Lung (tissue), 17 donors: ENCODE measurements at places on chromosomes 6 and 20. TPM values are rescaled to one million over a fixed set of nuclear protein-coding genes. Genes with fewer than 3 reads are reported as not detected.

GRCh38 chr6:12075067-12075563 is 63.0 kb downstream of the HIVEP1 start:
- peak; percentile 47 for DNase-seq

GRCh38 chr6:138107078-138107751 is at the start of gene PERP:
TSS of gene PERP (minus strand) at chr6:138107419. CDS start at chr6:138107340, 79 bp downstream.
- peak; percentile 46 for DNase-seq

- DNase-seq = no peak
Measured at GRCh38 chr20:47117773-47118172, 223.1 kb downstream of the EYA2 start.

RBBP8NL gene
- polyA plus RNA-seq = 1.2 TPM

METTL24 gene
- polyA plus RNA-seq = not detected

DNA sequence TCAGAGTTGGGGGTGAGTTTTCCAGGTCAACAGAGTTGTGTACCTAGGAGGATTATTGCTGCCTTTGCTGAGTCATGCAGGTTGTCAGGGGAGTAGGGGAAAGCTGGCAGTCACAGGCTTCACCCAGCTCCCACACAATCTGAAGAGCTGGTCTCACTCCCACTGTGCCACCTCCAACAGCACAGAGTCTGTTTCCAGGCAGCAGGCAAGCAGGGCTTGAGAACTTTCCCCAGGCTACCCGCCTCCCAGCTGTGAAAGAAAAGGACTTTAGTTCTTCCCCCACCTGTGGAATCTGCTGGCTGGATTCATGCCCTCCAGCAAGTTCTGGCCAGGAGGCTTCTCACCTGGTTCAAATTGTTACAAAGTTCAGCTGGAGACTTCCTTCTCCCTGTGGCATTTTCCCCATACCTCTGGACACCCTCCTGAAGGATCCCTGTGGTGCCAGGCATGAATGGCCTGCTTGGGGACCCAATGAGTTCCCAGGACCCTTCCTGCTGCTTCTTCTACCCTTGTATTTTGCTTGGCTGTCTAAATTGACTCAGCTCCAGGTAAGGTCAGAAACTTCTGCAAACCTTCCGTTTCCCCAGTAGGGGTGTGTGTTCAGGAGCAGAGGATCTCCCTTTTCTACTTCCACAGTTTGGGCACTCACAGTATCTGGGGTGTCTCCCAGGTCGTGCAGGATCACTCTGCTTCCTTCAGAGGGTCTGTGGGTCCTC is 378.1 kb upstream of the MAN1A1 start:
- no peak for DNase-seq

PNPLA1 gene
- polyA plus RNA-seq = 0.06 TPM

TRIM10 gene
- polyA plus RNA-seq = 0.06 TPM

OR2H1 gene
- polyA plus RNA-seq = not detected

CALHM5 gene
- 0.41 TPM for polyA plus RNA-seq

- no peak for DNase-seq
Measured at GRCh38 chr6:126293891-126294524, 45.9 kb upstream of the CENPW start.

CLDN20 gene
- polyA plus RNA-seq = not detected

ADGB gene
- 1.4 TPM for polyA plus RNA-seq

DNA sequence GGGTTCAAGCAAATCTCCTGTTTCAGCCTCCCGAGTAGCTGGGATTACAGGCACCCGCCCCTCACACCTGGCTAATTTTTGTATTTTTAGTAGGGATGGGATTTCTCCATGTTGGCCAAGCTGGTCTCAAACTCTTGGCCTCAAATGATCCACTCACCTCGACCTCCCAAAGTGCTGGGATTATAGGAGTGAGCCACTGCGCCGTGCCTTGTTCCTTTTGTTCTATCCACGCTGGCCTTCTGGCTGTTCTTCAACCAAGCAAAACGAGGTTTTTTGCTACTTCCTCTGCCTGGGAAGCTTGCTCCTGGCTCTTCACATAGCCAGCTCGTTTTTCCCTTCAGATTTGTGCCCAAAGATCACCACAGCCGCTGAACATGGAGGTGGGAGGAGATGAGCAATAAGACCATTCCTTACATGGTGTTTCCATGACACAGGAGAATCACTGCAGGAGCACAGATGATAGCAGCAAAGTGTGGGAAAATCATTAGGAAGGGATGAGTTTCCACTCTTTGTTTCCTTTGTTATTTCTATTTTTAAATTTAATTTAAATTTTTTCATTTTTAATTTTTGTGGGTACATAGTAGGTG is 201.0 kb upstream of the ZNF217 start:
- DNase-seq = no peak

- no peak for DNase-seq
Measured at GRCh38 chr6:121557146-121557940, 121.9 kb downstream of the GJA1 start.

GRCh38 chr20:13671916-13672378 is 33.2 kb upstream of the TASP1 start:
- DNase-seq = no peak

R3HDML gene
- polyA plus RNA-seq = not detected

FKBP1C gene
- polyA plus RNA-seq = 2.5 TPM

DNA sequence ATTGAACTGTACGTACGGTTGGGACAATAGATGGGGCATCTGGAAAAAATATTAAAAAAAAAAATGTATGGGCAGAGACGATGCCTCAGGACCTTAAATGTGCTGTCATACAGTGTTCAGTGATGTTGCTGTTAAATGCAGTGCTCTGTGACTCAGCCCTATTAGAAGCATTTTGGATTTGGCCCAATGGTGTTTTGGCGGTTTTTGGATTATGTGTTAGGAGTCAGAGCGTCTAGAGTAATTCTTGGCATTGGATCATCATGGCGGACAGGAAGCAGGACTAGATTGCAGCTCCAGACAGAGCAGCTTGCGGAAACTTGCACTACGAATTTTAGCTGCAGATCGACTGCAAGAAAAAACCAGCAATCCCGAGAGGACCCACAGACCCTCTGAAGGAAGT is 280.0 kb downstream of the SOX4 start:
- peak; percentile 98 for DNase-seq

DNA sequence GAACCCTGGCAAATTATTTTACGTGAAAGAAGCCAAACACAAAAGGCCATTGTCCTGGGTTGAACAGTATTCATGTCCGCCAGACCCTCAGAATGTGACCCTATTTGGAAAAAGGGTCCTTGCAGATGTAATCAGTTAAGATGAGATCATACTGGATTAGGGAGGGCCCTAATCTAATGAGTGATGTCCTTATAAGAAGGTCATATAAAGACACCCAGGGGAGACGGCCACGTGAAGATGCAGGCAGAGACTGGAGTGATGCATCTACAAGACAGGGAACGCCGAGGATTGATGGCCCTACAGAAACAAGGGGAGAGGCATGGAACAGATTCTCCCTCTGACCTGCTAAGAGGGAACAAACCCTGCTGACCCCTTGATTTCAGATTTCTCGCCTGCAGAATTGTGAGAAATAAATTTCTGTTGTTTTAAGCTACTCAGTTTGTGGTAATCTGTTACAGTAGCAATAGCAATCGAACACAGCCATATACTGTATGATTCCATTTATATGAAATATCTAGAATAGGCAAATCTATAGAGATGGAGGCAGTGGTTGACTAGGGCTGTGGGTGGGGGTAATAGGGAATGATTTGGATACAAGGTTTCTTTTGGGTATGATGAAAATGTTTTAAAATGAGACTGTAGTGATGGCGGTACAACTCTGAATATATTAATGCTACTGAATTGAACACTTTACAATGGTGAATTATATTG is 132.9 kb upstream of the NUP153 start:
- DNase-seq = no peak

FAM209B gene
- polyA plus RNA-seq = 1.3 TPM

- DNase-seq = peak; percentile 29
Measured at GRCh38 chr6:116328528-116328903, 42.2 kb upstream of the DSE start.

- no peak for DNase-seq
Measured at GRCh38 chr20:53071833-53072232, 99.7 kb downstream of the TSHZ2 start.

- no peak for DNase-seq
Measured at GRCh38 chr6:37110500-37111461, 59.2 kb upstream of the PIM1 start.

DNA sequence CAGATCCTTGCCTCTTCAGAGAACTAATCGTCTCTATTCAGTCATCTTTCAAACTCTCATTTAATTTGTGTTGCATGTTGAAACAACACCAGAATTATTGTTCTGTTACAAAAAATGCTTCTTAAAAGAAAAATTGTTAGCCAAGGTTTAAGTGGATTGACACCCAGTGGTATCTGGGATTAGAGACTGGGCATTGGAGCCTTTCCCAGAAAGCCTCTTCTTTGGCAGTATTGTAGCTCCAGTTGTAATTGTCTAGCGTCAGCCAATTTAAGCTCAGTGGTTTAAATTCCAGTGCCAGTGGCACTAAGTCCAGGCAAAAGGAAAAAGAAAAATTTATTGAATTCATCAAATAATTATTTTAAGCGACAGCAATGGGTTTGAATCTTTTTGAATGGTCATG is 801 bp downstream of the CCDC28A start:
- DNase-seq = peak; percentile 26

GRCh38 chr6:604579-604978 is 52.3 kb downstream of the HUS1B start:
- DNase-seq = no peak

MROH8 gene
- 0.84 TPM for polyA plus RNA-seq

PXDC1 gene
- 53.8 TPM for polyA plus RNA-seq

DNA sequence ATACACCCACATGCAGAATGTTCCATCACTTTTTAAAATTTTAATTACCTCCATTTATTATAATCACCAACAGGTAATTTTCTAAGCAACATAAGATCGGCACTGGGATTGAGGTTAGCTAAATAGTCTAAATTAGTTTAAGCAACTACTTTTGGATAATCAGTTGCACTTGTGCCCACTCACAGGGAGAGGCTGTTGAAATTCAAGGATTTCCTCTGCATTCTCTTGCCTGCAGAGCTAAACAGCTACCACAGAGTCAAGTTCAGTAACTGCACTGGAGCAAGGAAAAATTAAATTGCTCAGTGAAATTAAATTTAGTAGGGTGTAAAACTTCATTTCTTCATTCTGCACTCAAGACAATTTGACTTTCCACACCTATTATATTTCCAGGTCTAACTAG is 120.7 kb upstream of the CCDC28A start:
- no peak for DNase-seq

DNA sequence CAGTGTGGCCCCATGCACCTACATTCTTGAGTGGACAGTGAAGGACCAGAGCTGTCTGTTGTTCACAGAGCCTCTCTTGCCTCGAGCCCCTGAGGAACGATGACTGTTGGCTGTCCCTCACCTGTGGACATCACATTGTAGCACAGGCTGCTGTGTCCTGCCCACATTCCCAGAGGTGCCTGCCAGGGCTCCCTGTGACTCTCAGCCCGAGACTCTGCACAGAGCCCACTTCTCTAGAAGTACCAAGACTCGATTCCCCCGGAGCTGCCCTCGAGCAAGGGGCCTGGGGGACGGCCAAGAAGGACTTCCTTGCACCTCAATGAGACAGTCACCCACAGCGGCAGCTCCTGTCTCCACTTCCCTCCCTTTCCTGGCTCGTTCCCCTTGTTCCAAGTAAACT is 28.6 kb upstream of the DLGAP4 start:
- DNase-seq = no peak

DNA sequence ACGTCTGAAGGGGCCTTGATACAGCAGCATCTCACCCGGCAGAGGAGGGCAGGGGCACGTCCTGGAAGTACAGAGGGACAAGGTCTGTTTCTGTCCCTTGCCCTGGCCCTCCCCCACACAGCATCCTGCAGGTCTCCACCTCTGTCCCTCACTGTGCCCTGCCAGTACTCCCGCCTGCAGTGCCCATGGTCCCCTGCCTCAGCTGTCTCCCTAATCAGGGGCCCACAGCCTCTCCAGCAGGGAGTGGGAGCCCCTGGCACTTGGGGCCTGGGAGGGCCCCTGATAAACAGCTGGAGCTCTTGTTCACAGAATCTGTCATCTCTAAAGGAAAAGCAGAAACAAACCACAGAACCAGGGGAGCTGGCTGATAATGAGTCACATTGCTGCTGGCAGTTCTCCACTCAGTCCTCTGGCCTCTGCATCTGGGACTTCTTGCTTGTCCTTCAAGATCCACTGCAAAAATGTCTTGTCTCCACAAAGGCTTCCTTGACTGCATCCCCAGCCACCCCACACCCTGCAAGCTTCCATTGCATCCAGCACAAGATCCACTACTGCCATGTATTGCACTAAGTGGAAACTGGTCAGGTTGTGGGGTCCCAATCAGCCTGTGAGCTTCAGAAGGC is 33.2 kb upstream of the TAF8 start:
- DNase-seq = no peak

DNA sequence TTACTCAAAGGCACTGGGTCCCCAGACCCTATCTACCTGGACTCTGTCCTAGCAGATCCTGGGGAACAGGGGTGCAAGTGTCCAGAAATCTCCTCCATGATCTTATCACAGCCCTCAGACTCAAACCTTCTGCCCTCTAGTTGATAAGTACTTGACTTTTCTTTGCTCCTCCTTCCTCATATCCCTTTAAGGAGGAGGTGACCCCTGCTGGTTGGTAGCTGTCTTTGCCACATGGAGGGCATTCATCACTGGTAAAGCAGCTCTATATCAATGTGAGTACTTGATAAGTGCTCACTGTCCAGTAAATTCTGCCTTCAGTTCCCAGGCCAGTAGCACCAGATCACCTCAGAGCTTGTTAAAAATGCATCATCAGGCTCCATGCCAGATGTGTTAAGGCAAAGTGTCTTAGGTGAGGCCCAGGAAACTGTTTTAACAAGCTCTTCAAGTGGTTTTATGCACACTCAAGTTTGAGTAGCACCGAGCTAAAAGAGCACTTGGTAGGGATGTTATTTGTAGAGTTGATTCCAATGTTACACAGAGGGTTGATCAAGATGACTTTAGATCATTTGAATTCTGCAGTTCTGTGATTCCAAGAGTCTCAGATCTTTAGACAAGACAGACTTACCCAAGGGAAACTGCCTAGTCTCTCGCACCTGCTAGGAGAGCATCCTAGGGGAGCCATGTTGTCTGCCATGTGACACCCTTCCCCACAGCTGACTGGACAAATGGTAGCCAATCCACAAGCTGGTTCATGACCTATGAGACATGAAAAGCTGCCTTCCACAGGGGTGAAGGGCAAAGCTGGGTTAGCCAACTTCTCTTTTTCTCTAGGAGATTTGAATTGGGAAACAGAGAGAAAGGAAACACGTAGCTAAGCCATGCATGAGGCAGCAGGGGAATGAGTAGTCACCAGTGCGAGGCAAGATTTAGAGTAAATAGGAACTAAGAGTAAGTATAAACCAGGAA is 18.6 kb downstream of the TREML2 start:
- peak; percentile 52 for DNase-seq

DNA sequence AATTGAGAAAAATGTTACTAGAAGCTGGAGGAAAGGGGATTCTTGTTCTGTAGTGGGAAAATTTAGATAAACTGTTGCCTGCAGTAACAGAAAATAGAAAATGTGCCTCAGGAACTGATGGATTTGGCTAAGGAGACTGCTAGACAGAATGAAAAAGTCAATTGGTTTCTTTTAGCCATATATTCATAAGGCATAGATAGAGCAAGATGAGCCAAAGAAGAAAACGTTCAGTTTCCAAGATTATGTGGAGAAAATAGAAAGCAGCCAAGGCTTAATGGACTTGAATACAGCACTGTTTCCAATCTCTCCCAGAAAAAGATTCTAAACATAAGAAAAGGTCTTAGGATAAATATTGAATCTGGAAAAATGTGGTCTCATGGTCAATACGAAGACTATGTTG is 115.1 kb upstream of the TCF21 start:
- DNase-seq = no peak
